ENCODE measurements at places on chromosomes 13 and 19.

- DNase-seq: peak; percentile 97
These were observed at the start of gene PIK3R2 for GRCh38 chr19:18152817-18153555. Gene PIK3R2 (plus strand): TSS chr19:18153163. CDS start chr19:18155880, 2,717 bp downstream.

DNA sequence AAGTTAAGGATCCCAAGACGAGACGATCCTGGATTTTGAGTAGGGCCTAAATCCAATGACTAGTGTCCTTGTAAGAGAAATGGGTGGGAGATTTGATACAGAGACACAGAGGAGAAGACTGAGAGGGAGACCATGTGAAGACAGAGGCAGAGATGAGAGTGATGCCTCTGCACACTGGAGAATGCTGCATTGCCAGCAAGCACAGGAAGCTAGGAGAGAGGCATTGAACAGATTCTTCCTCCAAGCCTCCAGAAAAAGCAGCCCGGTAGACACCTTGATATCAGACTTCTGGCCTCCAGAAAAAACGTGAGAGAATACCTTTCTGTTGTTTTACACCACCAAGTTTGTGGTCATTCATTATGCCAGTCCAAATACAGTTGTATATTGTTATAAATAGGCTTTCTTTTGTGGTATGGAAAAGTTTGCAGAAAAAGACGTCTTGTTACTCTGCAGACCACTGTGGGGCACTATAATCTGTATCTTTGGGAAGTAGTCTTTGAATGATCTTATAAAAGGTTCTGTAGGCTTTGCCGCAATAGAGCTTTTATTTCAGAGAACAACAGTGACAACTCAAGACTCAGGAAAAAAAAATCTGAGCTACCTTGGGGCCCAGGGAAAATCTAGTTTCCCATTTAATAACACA, 17.9 kb upstream of the RFC3 start:
- peak; percentile 31 for DNase-seq

GRCh38 chr13:20994441-20994821, 67.0 kb downstream of the LATS2 start:
- DNase-seq: no peak

DNA sequence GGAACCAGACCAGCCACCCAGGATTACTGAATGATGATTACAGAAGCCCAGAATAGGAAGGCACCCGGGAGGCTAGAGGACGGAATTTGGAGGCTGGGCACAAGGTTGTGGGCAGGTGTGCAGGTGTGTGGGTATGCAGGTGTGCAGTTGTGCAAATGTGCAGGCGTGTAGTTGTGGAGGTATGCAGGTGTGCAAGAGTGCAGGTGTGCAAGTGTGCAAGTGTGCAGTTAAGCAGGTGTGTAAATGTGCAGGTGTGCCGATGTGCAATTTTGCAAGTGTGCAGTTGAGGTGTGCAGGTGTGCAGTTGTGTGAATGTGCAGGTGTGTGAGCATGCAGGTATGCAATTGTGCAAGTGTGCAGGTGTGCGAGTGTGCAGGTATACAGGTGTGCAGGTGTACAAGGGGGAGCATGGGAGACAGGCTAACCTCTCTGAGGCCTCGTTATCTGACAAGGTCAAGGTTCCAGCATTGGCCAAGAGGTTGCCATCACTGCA, 131.8 kb downstream of the KCTD15 start:
- no peak for DNase-seq

DNA sequence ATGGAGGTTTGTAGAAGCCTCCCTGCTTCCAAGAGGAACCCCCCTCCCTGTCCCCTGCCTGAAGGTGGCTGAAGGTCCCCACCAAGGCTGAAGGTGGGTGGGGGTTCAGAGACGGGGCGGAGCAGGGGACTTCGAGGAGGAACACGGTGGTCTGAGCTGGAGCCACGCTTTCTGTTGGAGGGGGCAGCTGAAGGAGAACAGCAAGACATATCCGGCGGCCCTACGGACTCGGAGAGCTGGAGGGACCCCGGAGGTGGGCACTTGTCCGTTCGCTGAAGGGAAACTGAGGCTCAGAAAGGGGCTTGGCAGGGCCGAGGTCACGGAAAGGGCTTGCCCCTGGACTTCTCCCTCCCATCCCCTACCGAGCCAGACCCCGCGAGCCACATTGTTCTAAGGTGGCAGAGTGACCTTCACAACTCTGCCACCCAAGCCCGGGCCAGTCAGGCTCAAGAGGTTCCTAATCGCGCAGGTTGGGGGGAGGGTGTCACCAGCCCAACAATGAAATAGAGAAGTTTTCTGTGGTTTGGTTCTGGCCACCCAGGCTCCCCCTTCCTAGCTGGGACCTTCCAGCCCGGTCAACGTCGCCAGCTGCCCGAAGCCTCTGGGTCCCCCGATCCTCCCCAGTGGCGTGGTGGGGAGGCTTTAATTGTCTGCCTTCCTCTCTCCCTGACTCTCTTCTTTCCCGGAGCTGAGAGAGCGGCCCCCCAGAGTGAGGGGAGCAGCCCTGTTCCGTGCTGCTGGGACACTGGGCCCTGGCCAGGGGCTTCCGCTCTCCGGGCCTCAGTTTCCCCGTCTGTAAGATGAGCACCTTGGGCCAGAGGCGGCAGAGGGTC, 15.5 kb upstream of the KCNN1 start:
- no peak for DNase-seq

DNA sequence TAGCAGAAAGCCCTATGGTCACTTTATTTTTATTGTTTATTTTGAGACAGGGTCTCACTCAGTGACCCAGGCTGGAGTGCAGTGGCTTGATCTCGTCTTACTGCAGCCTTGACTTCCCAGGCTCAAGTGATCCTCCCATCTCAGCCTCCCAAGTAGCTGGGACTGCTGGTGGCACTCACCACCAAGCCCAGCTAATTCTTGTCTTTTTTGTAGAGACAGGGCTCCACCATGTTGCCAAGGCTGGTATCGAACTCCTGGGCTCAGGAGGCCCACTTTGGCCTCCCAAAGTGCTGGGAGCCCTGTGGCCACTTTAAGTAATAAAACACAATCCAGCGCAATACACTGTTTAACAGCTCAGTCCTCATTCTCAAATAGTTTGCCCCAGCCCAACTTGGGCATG, 69.3 kb downstream of the NUFIP1 start:
- peak; percentile 25 for DNase-seq

- no peak for DNase-seq
These were observed 1921.9 kb downstream of the OLFM4 start for GRCh38 chr13:54950546-54950945.

DNA sequence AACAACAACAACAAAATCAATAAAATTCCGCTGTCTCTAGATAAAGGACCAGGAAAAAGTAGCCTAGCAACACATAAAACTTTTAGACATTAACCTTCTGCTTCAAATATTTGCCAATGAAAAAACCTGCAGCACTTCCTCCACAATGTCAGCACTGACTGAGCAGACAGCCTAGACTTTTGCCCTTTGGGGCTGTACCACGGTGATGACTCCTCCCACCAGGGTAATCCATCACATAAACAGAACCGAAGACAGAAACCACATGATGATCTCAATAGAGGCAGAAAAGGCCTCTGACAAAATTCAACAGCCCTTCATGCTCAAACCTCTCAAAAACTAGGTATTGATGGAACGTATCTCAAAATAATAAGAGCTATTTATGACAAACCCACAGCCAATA, 30.2 kb upstream of the TRPC4 start:
- no peak for DNase-seq

- peak; percentile 95 for DNase-seq
These were observed 353.1 kb downstream of the EFNB2 start for GRCh38 chr13:106182404-106182803.

DNA sequence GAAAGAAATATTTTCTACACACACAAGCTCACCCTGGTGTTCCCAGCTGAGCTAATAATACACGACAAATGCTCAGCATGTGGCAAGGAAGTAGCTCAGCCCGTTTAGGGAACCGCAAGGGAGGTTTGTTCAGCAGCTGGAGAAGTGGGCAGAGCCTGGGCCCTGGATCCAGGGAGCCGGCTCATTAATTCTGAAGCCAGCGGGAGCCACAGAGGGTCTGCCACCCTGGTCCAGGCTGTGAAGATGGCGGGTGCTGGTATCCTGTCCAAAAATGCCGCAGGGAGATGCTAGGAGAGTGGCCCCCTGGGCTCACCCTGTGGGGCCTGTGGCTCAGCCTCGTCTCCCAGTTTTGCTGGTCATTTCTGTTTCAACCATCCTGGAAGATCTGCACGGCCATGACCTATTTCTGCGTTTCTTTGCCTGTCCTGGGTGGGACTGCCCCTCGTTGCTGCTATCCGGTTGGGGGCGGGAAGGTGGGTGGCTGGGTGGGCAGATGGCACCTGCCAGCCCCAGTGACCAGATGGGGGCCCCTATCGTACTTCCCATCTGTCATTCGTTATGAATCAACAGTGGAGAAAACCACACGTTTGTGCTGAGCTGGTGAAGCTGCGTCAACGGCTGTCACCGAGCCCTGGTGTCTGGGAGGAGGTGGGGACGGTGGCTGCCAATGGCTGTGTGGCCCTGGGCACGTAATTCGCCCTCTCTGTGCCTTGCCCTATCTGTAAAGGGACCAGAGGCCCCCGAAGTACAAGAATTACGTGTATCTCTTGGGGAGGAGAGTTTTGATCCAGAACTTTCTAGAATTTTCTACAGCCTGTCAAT, 2.7 kb upstream of the GNA15 start:
- DNase-seq: peak; percentile 90

GRCh38 chr19:3145909-3146676, 10.3 kb downstream of the GNA15 start:
- no peak for DNase-seq

DNA sequence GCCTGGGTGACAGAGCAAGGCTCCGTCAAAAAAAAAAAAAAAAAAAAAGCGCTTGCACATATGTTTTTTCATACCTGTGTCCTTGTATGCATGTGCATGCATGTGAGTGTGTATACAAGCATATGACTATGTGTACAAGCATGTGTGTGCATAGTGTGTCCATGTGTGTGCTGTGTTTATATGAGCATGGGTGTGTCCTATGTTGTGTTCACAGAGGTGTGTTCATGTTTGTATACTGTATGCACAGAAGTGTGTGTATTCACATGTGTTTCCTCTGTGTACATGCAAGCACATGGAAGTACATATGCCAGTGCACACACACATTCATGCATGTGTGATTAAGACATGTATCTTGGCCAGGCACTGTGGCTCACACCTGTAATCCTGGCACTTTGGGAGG, 17.1 kb downstream of the MYO9B start:
- no peak for DNase-seq

- no peak for DNase-seq
These were observed 36.0 kb downstream of the BRD4 start for GRCh38 chr19:15296353-15296752.

All from LHCN-M2 (cell line).